ENCODE measurements at places on chromosomes 5 and 9.

DNA sequence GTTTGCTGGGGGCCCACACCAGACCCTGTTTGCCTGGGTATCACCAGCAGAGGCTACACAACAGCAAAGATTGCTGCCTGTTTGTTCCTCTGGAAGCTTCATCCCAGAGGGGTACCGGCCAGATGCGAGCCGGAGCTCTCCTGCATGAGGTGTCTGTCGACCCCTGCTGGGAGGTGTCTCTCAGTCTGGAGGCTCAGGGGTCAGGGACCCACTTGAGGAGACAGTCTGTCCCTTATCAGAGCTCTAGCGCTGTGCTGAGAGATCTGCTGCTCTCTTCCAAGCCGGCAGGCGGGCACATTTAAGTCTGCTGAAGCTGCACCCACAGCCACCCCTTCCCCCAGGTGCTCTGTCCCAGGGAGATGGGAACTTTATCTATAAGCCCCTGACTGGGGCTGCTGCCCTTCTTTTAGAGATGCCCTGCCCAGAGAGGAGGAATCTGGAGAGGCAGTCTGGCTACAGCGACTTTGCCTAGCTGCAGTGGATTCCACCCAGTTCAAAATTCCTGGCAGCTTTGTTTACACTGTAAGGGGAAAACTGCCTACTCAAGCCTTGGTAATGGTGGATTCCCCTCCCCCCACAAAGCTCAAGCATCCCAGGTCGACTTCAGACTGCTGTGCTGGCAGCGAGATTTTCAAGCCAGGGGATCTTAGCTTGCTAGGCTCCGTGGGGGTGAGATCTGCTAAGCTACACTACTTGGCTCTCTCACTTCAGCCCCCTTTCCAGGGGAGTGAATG, 206.0 kb upstream of the TLX3 start:
- DNase-seq, result no peak

- no peak for DNase-seq
Measured at GRCh38 chr9:126720661-126721563, 83.9 kb upstream of the ZBTB43 start.

GRCh38 chr9:618478-618877, 223.0 kb upstream of the DMRT1 start:
- no peak for DNase-seq

- DNase-seq, result no peak
Measured at GRCh38 chr9:744046-744712, 97.3 kb upstream of the DMRT1 start.

- no peak for DNase-seq
Measured at GRCh38 chr5:135576075-135576599, 2.7 kb downstream of the CXCL14 start.

DNA sequence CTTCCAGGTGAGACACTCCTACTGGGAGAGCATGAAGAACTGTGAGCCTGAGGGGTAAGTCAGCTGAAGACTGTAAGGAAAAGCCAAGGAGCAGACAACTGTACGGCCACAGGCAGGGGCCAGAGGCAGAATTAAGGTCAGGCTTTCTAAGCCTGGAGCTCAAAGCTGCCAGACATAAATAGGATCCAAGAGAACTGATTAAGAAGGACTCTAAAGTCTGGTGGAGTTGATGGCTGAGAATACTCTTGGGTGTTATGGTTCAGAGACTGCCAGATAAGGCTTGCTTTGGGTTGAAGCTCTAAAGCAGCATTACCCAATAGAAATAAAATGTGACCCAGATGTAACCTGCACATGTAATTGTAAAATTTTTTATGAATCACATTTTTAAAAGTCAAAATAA, 12.2 kb downstream of the PDE8B start:
- DNase-seq, result no peak

DNA sequence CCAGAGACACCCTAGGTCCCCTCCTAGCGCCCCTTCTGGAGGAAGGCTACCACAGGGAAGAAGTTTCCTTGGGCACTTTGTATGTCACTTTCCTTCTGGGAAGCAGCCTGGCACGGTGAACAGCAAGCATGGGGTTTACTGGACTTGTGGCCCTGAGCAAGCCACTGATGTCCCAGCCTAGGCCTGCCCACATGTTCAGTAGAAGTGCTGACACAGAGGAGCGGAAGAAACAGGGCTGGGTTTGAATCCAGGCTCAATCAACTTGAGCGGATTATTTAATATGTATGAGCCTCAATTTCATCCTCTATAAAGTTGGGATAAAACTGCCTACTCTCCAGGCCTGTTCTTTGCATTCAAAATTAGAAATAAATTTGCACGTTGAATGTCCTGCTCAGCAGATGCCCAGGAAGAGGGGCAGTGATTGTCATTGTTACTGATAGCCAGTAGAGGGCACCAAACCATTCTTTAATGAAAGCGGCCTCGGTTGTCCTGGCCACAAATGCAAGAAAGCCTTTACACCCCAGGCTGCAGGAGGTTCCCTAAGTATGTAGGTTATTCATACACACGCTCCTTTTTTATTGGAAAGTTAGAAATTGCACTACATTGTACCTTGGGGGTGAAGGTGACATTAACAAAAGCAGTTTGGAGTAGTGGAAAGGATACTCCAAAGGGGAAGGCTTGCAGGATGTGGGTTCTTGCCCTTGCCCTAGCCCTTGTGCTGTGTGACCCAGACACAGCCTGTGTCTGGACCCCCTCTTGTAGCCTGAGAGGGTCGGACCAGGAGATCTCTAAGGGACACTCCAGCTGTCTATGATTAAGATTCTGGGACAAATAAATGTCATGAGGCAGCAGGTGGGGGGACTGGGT, 13.4 kb upstream of the XPA start:
- no peak for DNase-seq

DNA sequence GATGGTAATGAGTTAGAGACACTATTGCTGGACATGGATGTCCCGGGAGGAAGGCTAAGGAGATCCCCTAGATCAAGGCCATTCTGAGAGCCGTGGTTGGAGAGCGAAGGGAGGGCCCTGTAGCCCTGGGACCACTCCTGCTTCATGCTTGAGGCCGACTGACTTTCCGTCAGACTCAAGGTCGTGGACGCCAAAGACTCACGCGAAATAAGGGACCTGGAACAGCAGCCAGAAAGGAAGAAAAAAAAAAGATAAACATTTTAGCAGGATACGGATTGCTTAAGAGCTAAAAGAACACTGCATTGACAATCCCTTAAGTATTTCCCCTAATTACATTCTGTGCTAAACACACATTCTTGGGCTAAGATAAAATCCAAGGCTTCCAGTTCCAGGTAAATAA, 181.2 kb downstream of the GLIS3 start:
- DNase-seq, result no peak

- DNase-seq, result no peak
Measured at GRCh38 chr5:65984098-65984885, 57.9 kb downstream of the ERBIN start.

Measured in vagina (tissue), 2 donors.